Tibial nerve (tissue), 4 donors: ENCODE measurements at places on chromosomes 2 and 18. TPM values are rescaled to one million over a fixed set of nuclear protein-coding genes. Genes with fewer than 3 reads are reported as not detected.

DNA sequence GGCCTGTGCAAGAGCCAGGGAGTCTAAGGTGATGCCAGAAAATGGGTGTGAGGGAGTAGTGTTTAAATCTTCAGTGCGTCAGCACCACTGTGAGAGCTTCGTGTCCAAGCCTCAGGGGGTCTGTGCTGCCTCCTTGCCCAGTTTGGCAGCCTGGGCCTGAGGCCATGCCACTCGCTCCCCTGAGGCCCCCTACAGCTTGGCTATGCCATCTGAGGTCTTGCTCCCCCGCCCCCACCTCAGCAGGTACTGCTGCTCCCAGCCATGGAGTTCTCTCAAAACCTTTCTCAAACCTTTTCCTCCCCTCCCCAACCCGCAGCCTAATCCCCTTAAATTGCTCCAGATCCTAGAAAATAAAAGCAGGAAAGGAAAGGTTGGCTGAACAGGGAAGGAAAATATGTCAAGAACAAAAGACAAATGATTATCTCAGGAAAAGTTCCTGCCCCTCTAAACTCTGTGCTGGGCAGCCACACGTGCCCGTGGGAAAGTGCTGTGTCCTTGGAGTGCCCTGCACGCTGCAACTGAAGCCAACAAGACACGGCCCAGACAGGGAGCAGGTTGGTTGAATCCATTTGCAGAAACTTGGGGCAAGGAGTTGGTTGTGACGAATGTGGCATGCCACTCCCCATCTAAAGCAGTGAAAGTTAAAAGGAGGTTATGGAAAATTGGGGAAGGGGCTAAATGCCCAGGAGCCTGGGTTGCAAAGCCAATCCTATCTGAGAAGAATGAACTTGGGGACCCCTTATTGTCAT lies 61.2 kb downstream of the ATOH8 start:
- no peaks in the 10 kb centered on the region for H3K4me1 ChIP-seq
- DNase-seq = no peak
- no peak overlapping the region for H3K27ac ChIP-seq
- no peaks in the 10 kb centered on the region for H3K36me3 ChIP-seq

GRCh38 chr2:68932402-68932801 lies 20.3 kb downstream of the GKN2 start:
- no peaks in the 10 kb centered on the region for H3K27me3 ChIP-seq
- no peak for DNase-seq
- H3K4me3 ChIP-seq = no peak overlapping the region

- no peak overlapping the region for H3K4me3 ChIP-seq
- H3K36me3 ChIP-seq = no peaks in the 10 kb centered on the region
- no peaks in the 10 kb centered on the region for H3K4me1 ChIP-seq
- no peak overlapping the region for H3K27ac ChIP-seq
Observed at GRCh38 chr18:634551-635045, 22.9 kb upstream of the TYMS start.

IL36A gene
- not detected for total RNA-seq

TMEFF2 gene
- total RNA-seq = not detected

EFHD1 gene
- 29.1 TPM for total RNA-seq

GPAT2 gene
- total RNA-seq = 4.2 TPM

MC4R gene
- total RNA-seq = not detected

TM4SF20 gene
- not detected for total RNA-seq
